ENCODE measurements at places on chromosomes 1 and 21. TPM values are rescaled to one million over a fixed set of nuclear protein-coding genes. Genes with fewer than 3 reads are reported as not detected.
A peak's percentile ranks its signal among the peaks of the same experiment; 100 is the strongest.

GRCh38 chr1:214524824-214525223 lies 26.6 kb downstream of the PTPN14 start:
- DNase-seq: no peak

DNA sequence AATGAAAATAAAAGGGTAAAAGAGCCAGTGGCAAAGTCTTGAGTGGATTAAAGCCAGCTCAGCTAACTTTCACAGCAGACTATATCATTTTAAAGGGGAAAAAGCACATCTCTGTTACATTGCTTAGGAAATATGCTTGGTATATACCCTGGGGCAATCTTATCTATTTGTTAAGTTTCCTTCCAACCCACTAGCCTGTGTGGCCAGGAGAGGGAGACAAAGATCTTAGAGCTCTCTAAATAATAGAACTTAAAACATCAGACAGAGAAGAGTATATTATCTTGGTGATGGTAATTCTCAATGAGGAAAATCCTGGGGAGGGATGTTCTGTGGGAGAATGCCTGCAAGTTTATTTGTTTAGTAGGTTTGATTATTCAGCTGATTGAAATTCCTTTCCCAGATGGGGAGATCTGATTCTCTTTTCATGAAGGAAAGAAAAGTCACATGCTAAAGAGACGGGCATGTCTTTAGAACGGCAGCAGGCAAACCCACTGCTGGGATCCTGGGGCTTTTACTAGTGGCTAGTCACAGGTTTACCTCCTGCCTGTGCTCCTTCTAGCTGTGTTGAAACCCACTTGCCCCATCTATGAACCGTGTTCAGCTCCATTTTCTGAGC lies 3.6 kb downstream of the KCNE2 start:
- DNase-seq: no peak

- DNase-seq: no peak
These were observed 87.5 kb downstream of the TBX19 start for GRCh38 chr1:168368131-168368530.

- DNase-seq: no peak
These were observed 173.2 kb upstream of the ATP1B1 start for GRCh38 chr1:168933141-168933805.

DNA sequence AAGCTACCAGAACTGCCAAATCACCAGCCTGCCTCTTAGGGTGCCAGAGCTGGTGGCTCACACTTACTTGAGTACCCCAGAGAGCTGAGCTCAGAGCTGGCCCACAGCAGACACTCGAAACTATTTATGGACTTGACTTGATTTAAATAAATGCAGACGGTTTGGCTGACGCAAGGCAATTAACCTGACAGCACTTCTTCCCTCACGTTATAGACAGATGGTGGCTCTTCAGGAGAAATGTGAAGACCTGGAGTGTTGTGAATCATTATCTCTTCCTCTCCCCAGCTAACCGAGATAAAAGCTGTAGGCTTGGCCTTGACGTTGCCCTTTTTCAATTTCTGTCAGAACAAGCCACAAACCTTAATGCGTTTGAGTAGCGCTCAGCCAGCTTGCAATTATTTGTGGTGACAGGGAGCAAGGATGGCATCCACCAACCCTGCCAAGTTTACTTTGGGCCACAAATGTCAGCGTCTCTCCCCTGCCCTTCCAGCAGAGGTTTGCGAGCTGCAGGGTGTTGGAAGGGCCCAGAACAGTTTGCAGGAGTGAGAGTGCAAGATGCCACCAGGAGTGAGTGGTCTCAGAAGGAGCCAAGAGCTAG lies 34.0 kb upstream of the BCAR3 start:
- peak; percentile 46 for DNase-seq

- DNase-seq: peak; percentile 36
These were observed 35.4 kb upstream of the MYBPHL start for GRCh38 chr1:109341944-109342930.

DNA sequence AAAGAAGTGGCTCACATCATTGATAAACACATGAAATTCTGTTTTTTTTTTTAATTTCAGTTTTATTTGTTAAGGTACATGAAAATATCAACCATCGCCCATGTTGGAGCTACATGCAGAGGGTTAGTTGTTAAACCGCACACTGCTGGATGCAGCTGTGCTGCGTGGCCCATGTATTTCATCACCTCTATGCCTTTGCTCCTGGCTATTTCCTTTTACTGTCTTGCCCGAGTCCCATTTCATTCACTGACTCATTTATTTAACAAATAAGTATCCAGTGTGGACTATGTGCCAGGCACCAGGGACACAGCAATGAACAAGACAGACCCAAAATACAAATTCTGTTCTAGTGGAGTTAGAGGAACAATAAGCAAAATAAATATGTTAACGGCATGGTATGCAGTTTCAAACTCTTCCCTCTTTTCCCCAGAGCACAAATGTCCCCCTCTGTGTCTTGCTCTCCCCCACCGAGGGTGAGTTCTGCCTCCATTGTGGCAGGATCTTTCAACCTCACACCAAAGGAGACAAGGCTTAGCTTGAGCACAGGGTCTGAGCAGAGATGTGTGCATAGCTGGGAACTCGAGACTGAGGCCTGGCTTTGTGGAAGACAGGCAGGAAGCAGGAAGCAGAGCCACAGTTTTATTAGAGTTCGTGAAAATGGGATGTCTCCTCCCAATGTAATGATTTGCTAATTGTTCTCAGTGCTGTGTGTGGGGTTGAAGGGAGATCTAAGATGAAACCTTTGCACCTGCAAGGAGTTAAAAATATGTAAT lies 44.6 kb downstream of the MAN1C1 start:
- no peak for DNase-seq

PPCS gene
- polyA plus RNA-seq: 43.5 TPM

KRTAP21-2 gene
- polyA plus RNA-seq: not detected
